ENCODE measurements at places on chromosomes 3 and 15.

DNA sequence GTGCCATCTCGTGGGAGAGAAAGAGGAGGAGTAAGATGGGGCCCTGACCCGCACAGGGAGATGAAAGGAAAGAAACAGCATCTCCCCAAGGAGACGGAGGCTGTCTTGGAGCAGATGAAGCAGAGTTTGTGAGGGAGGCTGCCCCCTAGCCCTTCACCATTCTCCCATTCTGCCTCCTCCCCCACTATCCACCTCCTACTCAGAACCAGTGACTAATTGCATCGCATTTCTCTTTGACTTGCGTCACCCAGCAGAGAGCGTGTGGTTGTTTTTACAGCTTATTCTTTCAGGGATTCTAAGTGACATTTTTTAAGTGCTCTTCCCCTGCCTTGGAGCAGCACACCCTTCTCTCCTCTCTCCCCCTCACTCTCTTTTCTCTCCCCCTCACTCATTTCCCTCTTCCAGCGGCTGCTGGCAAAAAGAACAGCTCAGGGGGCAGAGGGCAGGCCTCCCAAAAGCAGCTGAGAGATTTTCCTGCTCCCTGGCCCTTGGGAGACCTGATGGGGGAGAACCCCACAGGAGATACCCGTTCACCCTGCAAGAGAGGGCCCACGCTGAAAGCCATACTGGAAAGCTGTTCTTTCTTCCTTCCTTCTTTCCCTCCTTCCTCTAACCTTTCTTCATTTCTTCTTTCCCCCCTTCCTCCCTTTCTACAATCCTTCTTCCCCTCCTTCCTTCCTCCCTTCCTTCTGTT lies 91.8 kb downstream of the MRPL46 start:
- DNase-seq, result no peak

GRCh38 chr3:140715035-140715434 lies 37.2 kb downstream of the TRIM42 start:
- DNase-seq, result no peak

GRCh38 chr15:50562735-50563640 lies 16.5 kb upstream of the USP50 start:
- no peak for DNase-seq

- no peak for DNase-seq
Observed at GRCh38 chr3:49411535-49411967, 225 bp downstream of the RHOA start.

- DNase-seq, result no peak
Observed at GRCh38 chr3:157021679-157022078, 138.3 kb downstream of the CCNL1 start.

GRCh38 chr3:46705751-46706552 lies 4.8 kb downstream of the TMIE start:
- no peak for DNase-seq

- peak; percentile 38 for DNase-seq
Observed at GRCh38 chr15:42919799-42920518, 619 bp downstream of the TTBK2 start.

GRCh38 chr3:58999774-59000160 lies 50.1 kb downstream of the CFAP20DC start:
- no peak for DNase-seq

DNA sequence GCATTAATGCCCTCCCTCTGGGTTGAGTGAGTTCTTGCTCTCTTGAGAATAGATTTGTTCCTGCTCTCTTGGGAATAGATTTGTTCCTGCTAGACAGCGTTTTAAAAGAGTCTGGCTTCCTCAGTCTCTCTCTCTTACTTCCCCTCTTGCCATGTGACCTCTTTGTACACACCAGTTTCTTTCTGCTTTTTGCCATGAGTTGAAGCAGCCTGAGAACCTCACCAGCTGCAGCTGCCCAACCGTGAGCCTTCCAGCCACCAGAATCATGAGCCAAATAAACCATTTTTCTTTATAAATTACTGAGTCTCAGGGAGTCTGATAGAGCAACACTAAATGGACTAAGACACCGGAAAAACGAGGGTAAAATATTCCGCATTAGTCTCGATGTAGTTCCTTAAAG lies 253.6 kb downstream of the CNTN6 start:
- no peak for DNase-seq

All from memory B cell (primary cell).